ENCODE measurements at places on chromosomes 1 and 21. TPM values are rescaled to one million over a fixed set of nuclear protein-coding genes. Genes with fewer than 3 reads are reported as not detected.

SLC22A15 gene
- 4.8 TPM for total RNA-seq

CR1L gene
- not detected for total RNA-seq

SLAMF1 gene
- total RNA-seq: 18.0 TPM

LAD1 gene
- total RNA-seq: 0.25 TPM

ACTL8 gene
- not detected for total RNA-seq

C1QA gene
- total RNA-seq: 273 TPM

SPATA17 gene
- total RNA-seq: not detected

SH2D2A gene
- 2.2 TPM for total RNA-seq

HSD3B1 gene
- total RNA-seq: not detected

LEFTY2 gene
- 4.5 TPM for total RNA-seq

FCGR3B gene
- 6.0 TPM for total RNA-seq

DIO1 gene
- total RNA-seq: not detected

SLC30A10 gene
- total RNA-seq: not detected

KCNH1 gene
- total RNA-seq: 0.24 TPM

TRIM46 gene
- 1.2 TPM for total RNA-seq

LENEP gene
- not detected for total RNA-seq

LAMTOR2 gene
- 69.6 TPM for total RNA-seq

DMRTB1 gene
- not detected for total RNA-seq

ANGPTL1 gene
- 127 TPM for total RNA-seq

SYDE2 gene
- total RNA-seq: 8.3 TPM

FHAD1 gene
- 0.96 TPM for total RNA-seq

CDCA8 gene
- 1.7 TPM for total RNA-seq

COL6A1 gene
- 591 TPM for total RNA-seq

TMEM183A gene
- total RNA-seq: 69.2 TPM

WNT3A gene
- not detected for total RNA-seq

KCNK2 gene
- total RNA-seq: 2.1 TPM

FCRL3 gene
- 1.2 TPM for total RNA-seq

SAMD13 gene
- 0.72 TPM for total RNA-seq

TFAP2E gene
- 0.37 TPM for total RNA-seq

C1orf141 gene
- total RNA-seq: not detected

LCE3E gene
- total RNA-seq: not detected

RIMS3 gene
- total RNA-seq: 1.6 TPM

WNT4 gene
- total RNA-seq: 0.60 TPM

GPR153 gene
- total RNA-seq: 11.8 TPM

KCNA3 gene
- total RNA-seq: 5.3 TPM

ATF6 gene
- 37.7 TPM for total RNA-seq

GCSAML gene
- total RNA-seq: 4.6 TPM

PRKCZ gene
- 8.1 TPM for total RNA-seq

KCNA10 gene
- total RNA-seq: not detected

FAAP20 gene
- total RNA-seq: 14.2 TPM

TTC22 gene
- total RNA-seq: 1.7 TPM

CD1C gene
- 0.96 TPM for total RNA-seq

GPR25 gene
- not detected for total RNA-seq

OR2L5 gene
- not detected for total RNA-seq

SLC2A5 gene
- 0.32 TPM for total RNA-seq

COL9A2 gene
- 15.6 TPM for total RNA-seq

ARID4B gene
- total RNA-seq: 54.5 TPM
